Right lobe of liver (tissue), 6 donors: ENCODE measurements at places on chromosomes 1 and 21. TPM values are rescaled to one million over a fixed set of nuclear protein-coding genes. Genes with fewer than 3 reads are reported as not detected.

DNA sequence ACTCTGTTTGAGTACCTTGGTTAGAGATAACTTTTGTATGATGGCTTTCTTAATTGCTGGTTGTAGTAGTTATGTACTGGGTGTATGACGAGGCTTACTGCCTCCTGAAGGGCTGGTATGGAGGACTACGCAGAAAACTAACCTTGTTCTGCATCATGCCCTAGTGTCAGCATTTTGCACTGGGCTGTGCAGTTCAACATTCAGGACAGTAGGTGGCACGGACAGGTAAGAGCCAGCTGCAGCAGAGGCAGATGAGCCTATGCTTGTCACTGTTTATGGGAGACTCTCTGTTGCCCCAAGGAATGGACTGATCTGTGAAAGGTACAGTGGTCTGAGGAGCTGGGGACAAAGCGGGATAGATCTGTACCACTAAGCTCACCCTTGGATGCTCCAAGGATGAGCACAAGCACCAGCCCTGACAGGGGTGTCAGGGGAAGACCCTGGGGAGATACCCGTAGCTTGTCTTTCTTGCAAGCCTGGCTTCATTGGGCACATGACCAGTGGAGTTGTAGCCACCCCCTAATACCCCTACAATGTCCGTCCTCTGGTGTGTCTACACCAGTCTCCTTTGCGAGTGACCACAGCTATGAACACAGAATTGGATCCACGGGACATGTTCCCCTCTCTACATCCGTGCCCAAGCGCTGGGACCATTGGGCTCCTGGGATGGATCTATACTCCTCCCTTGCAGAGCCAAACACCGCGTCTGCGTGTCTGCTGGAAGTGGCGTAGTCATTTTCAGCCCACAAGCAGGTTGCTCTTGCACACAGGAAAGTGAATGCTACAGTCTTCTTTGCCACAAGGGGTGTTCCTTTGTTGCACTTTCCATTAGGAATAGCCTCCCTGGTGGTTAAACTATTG is 51.1 kb upstream of the CFHR3 start:
- H3K4me3 ChIP-seq, result no peak overlapping the region
- no peaks in the 10 kb centered on the region for H3K27me3 ChIP-seq
- no peaks in the 10 kb centered on the region for H3K4me1 ChIP-seq
- no peak for DNase-seq

OR2T10 gene
- not detected for total RNA-seq

DNA sequence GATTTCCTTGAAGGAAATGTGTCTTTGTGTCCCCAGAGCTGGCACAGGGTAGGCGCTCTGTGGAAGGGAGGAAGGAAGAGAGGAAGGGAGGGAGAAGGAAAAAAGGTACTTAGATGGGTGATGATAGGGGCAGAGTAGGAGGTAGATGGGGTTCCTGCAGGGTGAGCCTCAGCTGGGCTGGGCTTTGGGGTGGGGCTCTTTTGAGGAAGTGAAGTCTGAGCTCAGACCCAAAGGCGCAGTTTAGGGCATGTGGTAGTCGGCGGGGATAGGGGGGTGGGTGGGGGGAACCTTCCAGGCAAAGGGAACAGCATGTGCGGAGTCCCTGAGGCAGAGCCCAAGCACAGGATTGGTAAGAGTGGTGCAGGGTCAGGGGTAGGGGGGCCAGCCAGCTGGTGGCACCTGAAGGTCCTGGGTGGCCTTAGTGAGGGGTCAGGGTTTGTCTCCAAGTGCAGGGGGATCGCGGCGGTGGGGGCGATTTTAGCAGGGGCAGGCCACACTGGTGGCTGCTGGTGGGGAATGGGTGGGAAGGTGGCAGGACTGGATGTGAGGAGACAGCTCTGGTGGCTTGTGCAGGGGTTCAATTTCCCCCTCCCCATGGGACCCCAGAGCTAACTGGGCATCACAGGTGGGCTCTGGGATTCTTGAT is 8.4 kb upstream of the HTR6 start:
- H3K27ac ChIP-seq, result no peak overlapping the region
- H3K27me3 ChIP-seq, result no peaks in the 10 kb centered on the region
- no peak overlapping the region for H3K4me3 ChIP-seq
- no peak for DNase-seq
- H3K4me1 ChIP-seq, result no peaks in the 10 kb centered on the region

- no peaks in the 10 kb centered on the region for H3K36me3 ChIP-seq
- no peak overlapping the region for H3K4me3 ChIP-seq
- H3K27ac ChIP-seq, result no peak overlapping the region
- H3K4me1 ChIP-seq, result no peaks in the 10 kb centered on the region
Observed at GRCh38 chr21:31753949-31754707, 22.2 kb upstream of the SCAF4 start.

RYR2 gene
- total RNA-seq, result 0.11 TPM

- peak overlapping the region; percentile 10 for H3K27ac ChIP-seq
- no peaks in the 10 kb centered on the region for H3K27me3 ChIP-seq
- DNase-seq, result peak; percentile 81
- peaks cover 26% of the 10 kb centered on the region for H3K4me1 ChIP-seq
- no peak overlapping the region for H3K4me3 ChIP-seq
Observed at GRCh38 chr1:23452011-23452411, 27.5 kb upstream of the TCEA3 start.

SHE gene
- total RNA-seq, result 5.0 TPM

NHLH1 gene
- total RNA-seq, result not detected

DNA sequence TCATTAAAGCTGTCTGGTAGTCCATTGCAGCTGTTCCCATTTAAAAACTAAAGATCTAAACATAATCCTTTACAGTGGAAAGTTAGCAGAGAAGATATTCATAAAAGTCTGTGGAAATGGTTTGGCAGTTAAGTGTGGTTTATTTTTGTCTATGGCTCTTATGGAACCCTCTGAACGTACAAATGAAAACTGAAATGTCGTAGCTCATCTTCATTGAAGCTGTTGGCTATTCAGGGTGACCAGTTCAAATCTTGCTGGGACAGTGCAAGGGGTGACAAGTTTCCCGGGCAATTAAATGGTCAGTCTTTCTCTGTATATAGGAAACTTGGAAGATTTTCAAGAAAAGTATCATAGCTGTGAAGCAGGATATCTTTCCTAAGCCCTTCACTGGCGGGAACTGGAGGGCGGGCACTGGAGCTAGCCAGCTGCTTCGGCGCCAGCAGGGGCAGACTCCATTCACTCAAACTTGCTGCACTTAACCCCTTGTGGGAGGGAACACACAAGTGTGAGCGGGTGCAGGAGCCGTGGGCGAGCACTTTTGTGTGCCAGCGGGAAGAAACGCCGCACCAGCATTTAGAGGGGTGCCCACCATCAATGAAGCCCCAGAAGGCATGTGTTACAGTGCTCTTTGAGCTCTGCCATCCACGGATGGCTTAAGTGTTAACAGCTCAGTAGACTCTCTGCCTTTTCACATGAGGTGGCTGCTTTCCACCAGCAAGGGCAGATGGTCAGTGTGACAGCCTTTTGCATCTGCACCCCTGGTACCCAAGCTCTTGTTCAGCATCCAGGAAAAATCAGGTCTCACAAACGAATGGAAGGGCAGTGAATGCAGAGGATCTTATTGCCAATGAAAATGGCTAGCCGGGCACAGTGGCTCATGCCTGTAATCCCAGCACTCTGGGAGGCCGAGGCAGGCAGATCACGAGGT is 232.1 kb upstream of the KAZN start:
- DNase-seq, result no peak
- no peaks in the 10 kb centered on the region for H3K4me1 ChIP-seq
- no peak overlapping the region for H3K4me3 ChIP-seq
- no peak overlapping the region for H3K27ac ChIP-seq

TLR5 gene
- 2.6 TPM for total RNA-seq

NCAM2 gene
- 1.4 TPM for total RNA-seq

DNA sequence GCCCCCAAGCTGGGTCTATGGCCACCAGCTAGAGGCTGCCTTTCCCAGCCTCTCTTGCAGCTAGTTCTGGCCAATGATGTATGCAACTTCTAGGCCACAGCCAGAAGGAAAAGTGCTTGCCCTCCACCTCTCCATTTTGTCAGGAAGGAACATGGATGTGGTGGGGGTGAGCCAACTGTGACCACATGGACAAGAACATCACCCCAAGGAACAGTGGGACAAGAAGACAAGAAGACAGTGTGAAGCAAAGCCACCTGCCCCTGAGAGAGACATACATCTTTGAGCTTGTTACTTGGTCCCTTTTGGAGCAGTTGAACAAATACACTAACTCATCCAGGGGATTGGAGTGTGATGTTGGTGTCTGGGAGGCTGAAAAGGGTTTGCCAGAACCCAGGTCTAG is 105.8 kb upstream of the EDN2 start:
- DNase-seq, result no peak
- no peaks in the 10 kb centered on the region for H3K4me1 ChIP-seq
- no peaks in the 10 kb centered on the region for H3K36me3 ChIP-seq
- H3K27me3 ChIP-seq, result no peaks in the 10 kb centered on the region
- no peak overlapping the region for H3K27ac ChIP-seq

DNA sequence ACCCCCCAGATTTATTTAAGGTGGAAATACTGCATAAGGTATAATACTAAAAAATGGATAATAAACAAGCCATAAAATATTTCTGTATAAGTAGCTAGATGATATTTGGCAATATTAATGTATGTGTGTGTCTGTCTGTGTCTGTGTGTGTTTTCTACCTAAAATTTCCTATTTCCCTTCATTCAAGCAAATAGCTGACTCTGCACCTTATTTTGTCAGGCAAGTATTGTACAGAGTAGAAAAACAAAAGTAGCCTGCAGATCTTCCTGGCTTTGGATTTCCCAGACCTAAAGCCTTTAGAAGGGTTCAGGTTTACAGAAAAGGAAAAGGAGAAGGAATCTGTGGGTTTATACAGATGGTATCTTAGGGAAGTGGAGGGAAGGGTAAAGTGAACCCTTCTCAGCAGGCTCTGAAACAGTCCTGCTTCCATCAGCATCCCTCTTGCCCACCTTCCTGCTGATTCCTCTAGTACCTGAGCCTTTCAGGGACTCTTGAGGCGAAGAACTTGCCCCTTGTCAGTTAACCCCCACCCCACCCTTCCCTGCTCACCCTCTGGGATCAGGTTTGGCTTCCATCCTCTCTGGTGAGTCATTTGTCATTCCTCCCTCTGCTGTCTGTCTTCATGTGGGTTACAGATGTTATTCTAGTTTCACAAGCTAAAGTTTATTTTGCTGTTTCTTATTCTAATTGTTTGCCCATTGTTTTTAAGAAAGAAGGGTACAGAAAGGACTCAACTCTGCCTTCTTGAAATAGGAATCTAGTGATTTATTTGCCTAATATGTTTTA is 21.7 kb upstream of the RGS16 start:
- no peaks in the 10 kb centered on the region for H3K36me3 ChIP-seq
- no peaks in the 10 kb centered on the region for H3K4me1 ChIP-seq
- no peaks in the 10 kb centered on the region for H3K27me3 ChIP-seq
- H3K4me3 ChIP-seq, result no peak overlapping the region
- no peak for DNase-seq
- no peak overlapping the region for H3K27ac ChIP-seq

AADACL3 gene
- not detected for total RNA-seq

INTS7 gene
- total RNA-seq, result 11.9 TPM

DNA sequence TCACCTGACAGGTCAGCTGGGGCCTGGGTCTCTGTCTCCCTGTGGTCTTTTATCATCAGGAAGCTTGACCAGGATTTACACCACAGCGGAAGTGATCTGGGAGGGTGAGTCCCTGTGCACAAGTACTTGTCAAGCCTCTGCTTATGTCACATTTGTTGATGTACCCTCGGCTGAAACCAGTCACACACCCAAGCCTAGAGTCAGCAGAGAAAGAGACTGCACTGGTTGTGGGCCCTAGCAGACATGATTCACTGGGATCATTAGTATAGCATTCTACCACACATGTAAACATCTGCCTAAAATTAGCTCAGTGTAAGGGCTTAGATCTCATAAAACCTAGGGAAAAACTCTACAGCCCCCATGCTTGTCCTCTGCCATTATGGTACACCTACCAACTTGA is 79.3 kb upstream of the LAMC2 start:
- no peaks in the 10 kb centered on the region for H3K36me3 ChIP-seq
- no peak overlapping the region for H3K27ac ChIP-seq
- no peaks in the 10 kb centered on the region for H3K27me3 ChIP-seq
- no peak for DNase-seq

UBE2U gene
- total RNA-seq, result not detected

BRINP3 gene
- total RNA-seq, result not detected

DNA sequence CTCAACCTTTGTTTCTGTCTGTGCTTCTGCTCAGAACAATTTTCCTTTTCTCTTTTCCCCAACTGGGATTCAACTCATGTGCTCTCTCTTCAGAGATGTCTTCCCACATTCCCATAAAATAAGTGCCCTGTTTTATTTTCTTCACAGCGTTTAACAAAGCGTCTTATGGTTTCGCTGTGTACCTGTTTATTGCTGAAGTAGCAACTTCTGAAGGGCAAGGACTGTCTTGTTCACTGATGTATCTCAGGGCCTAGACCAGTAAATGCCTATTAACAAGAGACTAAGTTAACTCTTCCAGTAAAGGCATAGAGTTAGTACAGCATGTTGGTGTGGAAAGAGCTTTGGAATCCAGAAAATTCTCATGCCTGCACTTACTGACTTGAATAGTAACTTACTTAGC is 42.9 kb upstream of the MPZL1 start:
- H3K36me3 ChIP-seq, result no peaks in the 10 kb centered on the region
- no peaks in the 10 kb centered on the region for H3K4me1 ChIP-seq
- DNase-seq, result no peak
- H3K27ac ChIP-seq, result no peak overlapping the region
- H3K27me3 ChIP-seq, result no peaks in the 10 kb centered on the region

DNA sequence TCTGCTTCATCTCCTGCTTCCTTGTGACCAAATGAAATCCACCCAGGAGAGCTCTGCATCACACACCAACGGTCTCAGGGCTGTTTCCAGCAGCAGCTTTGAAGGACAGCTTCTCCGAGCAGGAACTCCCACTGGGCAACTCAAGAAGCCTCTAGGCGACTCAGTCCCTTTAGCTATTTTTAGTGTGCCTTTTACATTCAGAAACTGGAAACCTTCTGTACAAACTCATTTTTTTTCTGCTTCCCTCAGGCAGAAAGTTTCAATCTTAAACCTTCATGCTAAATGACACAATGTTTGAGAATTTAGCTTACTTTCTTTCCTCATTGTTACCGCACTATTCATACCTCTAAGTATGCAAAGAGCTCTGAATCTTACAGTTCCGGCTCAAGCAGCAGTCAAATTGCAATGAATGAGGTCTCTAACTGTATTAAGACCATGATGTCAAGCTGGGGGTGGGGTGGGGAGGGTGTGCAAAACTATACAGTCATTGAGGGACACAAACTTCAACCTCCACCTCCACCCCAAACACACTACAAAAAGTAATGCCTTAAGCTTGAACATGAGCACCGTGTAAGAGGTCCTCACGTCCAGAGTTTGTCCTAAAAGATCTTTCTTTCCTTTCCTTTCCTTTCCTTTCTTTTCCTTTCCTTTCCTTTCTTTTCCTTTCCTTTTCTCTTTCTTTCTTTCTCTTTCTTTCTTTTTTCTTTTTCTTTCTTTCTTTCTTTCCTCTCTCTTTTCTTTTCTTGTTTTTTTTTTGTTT is 16.4 kb upstream of the TARBP1 start:
- H3K4me1 ChIP-seq, result peaks cover 5% of the 10 kb centered on the region
- DNase-seq, result no peak
- no peaks in the 10 kb centered on the region for H3K27me3 ChIP-seq
- no peaks in the 10 kb centered on the region for H3K36me3 ChIP-seq
- no peak overlapping the region for H3K4me3 ChIP-seq
- no peak overlapping the region for H3K27ac ChIP-seq

L1TD1 gene
- not detected for total RNA-seq

- H3K36me3 ChIP-seq, result no peaks in the 10 kb centered on the region
- no peaks in the 10 kb centered on the region for H3K4me1 ChIP-seq
- H3K27me3 ChIP-seq, result no peaks in the 10 kb centered on the region
- no peak overlapping the region for H3K27ac ChIP-seq
- H3K4me3 ChIP-seq, result no peak overlapping the region
- no peak for DNase-seq
Observed at GRCh38 chr1:52402860-52403240, 1.4 kb downstream of the ORC1 start.
